ENCODE measurements at places on chromosomes 16 and 17.

DNA sequence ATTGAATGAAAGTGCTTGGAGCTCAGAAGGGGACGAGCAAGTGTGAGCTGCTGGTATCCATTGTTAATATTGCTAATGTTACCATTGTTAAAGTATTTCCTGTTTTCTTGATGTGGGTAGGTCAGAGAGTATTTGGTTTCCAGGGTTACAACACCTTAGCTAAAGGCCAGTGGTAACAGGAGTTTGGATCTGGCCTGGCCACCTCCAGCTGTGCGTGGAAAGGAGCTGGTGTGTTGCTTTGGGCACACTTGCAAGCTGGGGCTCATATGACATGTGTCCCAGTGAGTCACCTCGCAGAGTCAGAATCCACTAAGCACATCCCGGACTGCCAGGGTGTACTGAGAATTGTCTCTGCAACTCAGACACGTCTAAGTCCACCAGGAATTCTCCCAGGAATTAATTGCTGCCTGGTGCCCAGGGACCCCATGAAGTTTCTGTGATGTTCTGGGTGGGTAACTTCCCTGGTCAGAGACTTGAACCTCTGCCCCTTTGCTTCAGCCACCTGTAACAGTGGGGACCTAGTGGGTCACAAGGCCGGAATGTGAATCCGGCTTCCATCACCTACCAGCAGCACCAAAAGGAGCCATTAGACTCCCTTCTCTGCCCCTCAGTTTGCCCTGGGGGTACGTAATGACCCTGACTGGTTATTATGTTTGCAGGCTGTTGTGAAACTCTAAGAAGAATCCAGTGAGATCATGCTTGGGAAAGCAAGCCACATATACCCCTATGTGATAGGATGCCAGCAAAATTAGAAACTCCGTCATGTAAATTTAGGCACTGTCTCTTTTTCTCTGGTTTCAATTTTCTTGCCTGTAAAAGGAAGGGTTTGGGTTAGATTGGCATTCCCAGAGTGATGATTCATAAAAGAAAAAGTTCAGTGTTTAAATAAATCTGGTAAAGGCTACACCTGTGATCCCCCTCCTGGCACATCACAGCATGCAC lies 12.8 kb downstream of the SLC6A2 start:
- no peak for DNase-seq

DNA sequence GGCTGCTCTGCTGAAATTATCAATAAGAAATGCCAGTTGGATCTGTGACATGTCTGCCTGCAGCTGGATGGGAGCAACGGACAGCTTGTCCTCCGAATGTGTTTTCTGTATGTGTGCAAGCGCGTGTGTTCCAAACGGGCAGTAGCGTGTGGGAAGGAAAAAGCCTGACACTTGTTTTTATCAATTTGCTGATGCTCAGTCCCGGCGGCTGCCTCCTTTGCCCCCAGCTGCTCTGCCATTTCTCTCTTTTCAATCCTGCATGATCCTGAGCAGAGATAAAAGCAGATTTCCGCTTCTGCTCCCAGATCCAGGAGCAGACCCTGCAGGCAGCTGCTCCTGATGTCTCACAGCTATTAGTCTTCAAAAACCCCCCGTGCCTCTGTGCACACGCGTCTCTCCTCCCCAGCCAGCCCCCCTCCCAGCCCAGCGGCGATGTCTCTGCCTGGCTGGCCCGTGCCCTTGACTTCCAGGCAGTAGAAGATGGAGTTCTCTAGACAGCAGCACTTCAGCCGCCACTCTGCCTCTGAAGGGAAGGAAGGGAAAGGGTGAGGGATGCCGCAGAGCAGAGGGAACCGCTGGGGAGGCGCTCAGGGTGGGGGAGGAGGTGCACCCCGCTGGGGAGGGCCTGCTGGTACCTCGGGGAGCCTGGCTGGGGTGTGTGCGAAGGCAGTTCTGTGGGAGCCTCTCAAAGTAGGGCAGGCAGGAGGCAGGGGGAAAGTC lies 4.1 kb downstream of the PRCD start:
- no peak for DNase-seq

GRCh38 chr17:74918906-74919305 lies 4.1 kb downstream of the USH1G start:
- DNase-seq, result no peak

DNA sequence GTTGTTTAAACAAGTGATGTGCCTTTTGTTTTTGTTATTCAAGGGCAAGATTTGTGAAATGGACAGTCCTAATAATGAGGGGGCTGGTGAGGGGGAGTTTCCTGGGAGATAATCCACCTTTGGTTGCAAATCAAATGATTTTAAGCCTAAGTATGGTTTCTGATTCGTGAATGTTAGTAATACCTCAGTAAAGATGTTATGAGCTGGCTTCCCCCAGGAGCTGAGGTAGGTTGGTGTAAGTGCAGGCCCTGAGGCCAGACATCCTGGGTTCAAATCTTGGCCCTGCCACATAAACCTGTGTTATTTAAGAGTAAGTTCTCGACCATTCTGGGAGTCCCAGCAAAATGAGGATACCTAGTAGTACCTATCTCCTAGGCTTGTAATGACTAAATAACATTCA lies 1.5 kb downstream of the SNX29 start:
- DNase-seq, result no peak

GRCh38 chr16:77758508-77758907 lies 29.9 kb upstream of the VAT1L start:
- no peak for DNase-seq

- DNase-seq, result no peak
These were observed 240.0 kb upstream of the IRX5 start for GRCh38 chr16:54690710-54691109.

DNA sequence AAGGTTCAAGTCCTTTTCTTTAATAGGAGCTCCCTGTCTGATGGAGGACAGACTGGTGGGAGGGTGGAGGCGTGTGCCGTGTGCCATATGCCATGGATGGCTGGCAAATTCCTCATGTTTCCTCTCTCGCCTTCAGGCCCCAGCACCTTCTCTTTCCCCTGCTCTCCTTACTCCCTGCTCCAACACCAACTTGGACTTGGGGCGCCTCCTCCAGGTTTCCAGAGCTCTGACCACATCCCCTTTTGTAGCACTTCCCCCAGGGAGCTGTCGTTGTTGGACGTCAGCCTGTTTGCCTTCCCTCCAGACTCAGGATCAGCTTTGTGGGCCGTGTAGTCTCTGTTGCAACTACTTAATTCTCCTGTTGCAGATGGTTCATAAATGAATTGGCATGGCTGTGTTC lies 30.7 kb downstream of the TMC7 start:
- DNase-seq, result no peak

DNA sequence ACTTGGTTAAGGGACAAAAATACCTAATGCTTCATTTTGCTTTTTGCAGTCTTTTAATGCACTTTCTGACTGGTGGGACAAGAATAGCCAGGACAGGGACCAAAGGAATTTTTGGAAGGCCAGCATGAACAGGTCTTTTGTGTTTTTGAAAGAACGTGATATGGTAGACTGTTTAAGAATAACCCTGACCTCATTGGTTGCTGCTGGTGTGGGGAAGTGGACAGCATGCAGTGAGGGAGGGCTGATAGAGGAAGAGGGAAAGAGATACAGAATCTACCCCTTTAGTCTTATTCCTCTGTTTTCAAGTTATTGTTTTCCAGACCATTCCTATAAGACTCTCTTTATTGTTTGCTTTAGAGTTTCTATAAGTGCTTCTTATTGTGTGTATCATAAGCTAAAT lies 816.2 kb downstream of the CDH11 start:
- DNase-seq, result no peak

GRCh38 chr17:2931876-2932275 lies 131.5 kb downstream of the OR1D5 start:
- DNase-seq, result no peak

GRCh38 chr17:72931635-72932034 lies 160.9 kb downstream of the SLC39A11 start:
- no peak for DNase-seq

DNA sequence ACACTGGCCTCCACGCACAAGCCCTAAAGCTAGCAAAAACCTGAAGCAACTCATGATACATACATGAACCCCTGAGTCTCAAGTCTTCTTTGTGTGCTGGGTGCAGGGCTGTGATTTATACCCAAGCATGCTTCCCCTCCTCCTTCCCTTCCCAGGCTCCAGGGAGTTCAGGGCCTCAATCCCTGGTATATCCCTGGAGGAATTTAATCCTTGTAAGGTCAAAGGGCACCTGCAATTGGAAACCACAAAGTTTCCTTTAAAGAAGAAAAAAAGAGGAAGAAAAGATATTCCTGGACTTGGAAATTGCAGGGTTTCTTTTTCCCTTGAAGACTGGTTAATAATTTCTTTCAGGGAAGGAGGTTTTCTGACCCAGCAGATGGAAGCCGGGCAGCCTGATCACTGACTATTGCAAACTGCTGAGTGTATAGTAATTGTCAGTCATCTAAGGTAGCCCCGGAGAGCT lies 182.3 kb downstream of the AATF start:
- DNase-seq, result no peak

GRCh38 chr17:58416937-58417299 lies 416 bp downstream of the RNF43 start:
- DNase-seq, result no peak

DNA sequence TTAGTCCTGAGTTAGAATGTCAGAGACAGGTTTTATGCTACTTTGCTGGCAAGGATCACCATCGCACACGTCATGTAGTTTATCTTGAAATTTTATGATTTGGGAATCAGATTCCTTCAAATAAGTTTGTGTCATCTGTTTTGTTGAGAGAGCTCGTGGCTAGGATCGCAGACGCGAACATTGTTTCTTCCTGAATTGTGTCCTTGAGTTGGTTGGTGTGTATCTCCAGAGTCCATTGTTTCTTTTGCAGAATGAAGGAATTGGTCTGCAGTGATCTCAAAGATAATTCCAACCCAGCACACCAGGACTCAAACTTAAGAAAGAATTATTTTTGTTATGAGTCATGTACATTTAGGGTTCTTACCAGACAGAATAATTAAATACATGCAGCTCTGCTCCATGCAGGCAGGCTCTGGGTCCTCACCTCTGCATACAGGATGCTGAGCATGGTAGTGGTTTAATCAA lies 51.6 kb downstream of the PRKCA start:
- DNase-seq, result no peak

DNA sequence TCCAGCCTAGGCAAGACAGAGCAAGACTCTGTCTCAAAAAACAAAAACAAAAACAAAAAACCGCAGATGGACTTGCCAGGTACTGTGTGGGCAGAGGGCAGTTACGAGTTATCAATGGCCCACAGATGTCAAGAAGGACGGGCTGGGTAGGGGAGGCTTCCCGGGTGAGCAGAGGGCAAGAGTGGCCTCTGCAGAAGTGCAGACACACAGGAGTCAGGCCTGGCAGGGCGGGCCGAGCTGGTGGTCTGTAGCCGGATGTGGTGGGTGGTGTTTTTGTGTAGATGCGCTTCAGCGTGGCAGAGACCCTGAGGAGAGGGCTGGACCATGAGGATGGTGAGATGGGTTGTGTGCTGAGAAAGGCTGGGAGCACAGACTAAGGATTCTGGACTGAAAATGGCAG lies 44.9 kb upstream of the KDM6B start:
- no peak for DNase-seq

DNA sequence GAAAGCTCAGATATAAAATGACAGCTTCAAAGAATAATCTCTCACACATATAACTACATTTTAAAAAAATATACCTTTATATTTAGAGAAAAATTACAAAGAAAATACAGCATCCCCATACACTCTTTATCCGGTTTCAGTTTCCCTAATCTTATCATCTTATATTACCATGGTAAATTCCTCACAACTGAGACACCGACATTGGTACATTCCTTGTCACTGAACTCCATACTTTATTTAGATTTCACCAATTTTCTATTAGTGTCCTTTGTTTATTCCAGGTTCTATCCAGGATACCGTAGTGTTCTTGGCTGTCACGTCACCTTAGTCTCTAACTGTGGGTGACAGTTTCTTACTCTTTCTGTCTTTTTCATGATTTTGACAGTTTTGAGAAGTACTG lies 22.0 kb upstream of the ABCA10 start:
- DNase-seq, result no peak

- DNase-seq, result peak; percentile 91
These were observed 228.8 kb downstream of the CDH11 start for GRCh38 chr16:64892835-64893785.

GRCh38 chr17:56808503-56808902 lies 25.2 kb downstream of the C17orf67 start:
- no peak for DNase-seq

DNA sequence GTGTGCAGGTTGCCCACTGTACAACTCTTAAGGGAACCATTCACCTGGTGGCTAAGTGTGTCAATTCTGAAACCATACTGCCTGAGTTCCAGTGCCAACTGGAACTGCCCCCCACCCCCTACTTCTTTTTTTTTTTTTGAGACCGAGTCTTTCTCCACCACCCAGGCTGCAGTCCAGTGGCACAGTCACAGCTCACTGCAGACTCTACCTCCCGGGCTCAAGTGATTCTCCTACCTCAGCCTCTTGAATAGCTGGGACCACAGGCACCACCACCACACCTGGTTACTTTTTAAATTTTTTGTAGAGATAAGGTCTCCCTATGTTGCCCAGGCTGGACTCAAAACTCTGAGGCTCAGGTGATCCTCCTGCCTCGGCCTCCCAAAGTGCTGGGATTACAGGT lies 40.4 kb upstream of the DHX8 start:
- no peak for DNase-seq

DNA sequence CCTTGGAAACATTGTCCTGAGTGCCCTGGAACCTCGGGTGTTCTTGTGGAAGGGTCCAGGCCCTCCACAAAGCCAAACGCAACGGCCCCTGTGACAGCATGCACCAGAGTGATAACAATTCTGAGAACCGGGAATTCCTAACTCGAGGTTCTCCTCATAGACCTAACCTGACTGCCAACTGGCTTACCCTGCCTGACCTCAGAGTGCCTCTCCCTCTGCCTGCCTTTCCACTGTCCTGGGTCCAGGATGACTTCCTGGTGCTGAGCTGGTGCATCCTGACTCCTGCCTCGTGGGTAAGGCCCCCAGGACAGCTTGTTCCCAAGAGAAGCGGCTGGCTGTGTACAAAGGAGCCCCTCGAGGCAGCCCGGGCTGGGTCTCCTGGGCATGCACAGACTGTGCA lies 51.8 kb downstream of the SRL start:
- no peak for DNase-seq

- no peak for DNase-seq
These were observed 96.6 kb downstream of the ENGASE start for GRCh38 chr17:79171188-79171587.

GRCh38 chr17:36939052-36939801 lies 2.0 kb downstream of the LHX1 start:
- DNase-seq, result no peak

GRCh38 chr16:49532873-49533272 lies 159.3 kb downstream of the C16orf78 start:
- no peak for DNase-seq

DNA sequence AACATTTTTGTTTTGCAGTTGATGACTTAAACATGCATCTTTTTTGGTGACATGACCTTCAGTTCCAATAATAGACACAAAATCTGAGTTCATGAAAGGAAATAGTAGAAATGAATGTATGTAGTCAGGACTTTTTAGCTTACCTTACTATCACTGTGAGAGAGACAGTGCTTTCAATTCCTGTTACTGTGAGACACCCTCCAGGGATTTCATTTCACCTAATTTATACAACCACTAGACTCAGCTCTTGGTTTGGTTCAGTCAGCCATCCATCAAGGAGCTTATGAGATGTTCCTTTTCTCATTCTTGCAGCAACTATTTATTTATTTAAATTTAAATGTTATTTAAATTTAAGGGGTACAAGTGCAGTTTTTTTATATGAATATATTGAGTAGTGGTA lies 77.9 kb downstream of the MAP2K4 start:
- DNase-seq, result no peak

Measured in astrocyte of the cerebellum (primary cell).